Stimulated activated CD4-positive, alpha-beta T cell treated with anti-CD3 and anti-CD28 coated beads, Interleukin-1b, Interleukin-23, amount 100 ng/mL, for 1 hour (primary cell): ENCODE measurements at places on chromosomes 5 and 9.

- DNase-seq = no peak
Measured at GRCh38 chr9:76658510-76659231, 105.6 kb upstream of the PCA3 start.

GRCh38 chr5:98656796-98657195, 116.7 kb upstream of the RGMB start:
- DNase-seq = no peak

DNA sequence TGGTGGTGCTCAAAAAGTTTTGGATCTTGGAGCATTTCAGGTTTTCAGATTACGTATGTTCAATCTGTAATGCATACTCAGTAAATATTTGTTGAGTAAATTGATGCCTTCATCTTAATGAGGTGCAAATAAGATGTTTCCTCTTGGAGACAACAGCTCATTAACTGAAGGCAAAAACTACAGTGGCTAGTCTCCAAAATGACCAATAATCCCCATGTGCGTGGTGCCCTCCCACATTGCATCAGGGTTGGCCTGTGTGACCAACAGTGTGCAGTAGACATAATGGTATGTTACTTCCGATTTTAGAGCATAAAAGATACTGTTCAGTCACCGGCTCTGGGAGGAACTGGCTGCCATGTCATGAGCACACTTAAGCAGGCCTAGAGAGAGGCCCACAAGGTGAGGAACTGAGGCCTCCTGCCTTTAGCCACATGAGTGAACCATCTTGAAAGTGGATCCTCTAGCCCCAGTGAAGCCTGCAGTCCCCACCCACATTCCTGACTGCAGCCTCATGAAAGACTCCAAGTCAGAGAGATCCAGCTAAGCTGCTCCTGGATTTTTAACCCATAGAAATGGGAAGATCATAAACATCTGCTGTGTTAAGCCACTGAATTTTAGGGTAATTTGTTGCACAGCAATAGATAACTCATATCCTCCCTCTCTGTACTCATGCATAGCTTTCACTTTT, 55.7 kb downstream of the LIFR start:
- no peak for DNase-seq

- no peak for DNase-seq
Measured at GRCh38 chr9:130829762-130830161, 5.3 kb upstream of the ABL1 start.

DNA sequence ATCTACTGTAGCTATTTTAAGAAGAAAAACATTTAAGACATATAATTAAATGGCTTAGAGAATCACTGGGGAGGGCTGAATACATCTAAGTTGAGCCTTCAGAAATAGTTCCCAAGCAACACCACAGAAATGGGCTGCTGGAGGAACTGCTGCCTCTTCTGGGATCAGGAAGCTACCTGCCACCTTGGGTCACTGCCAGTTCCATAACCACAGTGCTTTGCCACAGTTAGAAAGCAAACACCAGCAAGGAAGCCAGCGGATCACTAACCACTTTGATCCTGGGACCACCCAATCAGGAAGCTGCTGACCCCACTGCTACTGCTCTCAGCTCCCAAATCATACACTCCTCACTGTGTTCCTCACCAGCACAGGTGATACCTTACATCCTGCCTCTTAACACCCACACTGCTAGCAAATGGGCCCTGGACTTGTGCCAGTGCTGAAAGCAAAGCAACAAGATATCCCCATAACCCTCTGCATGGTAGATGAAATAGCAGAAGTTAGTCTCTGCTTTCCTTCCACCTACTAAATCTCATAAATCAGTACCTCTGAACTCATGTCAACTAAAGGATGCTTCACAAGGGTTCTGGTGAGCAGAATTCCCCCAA, 346.9 kb downstream of the DEPDC1B start:
- DNase-seq = no peak

DNA sequence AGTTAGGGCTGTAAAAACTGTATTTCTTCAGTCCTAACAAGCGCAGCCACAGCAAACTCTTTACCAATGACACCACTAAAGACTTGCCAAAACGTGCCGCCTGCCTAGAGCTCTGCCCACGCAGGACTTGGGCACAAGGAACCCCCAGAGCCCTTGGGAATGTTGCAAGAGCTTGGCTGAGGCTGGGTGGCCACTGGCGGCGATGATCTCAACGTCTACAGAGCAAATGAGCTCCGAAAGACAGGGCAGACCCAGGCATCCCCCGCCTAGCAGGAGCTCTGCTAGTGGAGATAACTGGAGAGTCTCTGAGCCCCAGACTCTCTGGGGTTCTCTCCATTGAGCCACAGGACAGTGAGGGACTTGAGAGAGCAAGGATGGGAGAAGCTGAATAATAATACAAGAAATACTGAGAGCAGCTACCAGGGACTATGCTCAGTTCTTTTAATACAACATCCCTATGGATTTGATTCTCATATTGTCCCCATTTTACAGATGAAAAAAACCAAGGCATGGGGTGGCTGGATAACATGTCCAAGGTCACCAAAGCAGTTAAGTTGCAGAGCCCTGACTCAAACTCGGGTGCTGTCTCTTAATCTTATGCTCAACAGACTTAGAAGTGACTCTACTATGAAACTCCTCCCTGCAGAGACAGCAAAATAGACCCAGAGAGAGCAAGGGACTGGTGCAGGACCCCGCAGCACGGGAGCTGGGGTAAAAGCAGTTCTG, 32.5 kb downstream of the SHB start:
- DNase-seq = no peak

- DNase-seq = no peak
Measured at GRCh38 chr9:81532251-81532650, 157.1 kb downstream of the TLE1 start.

GRCh38 chr5:124157320-124157719, 589.1 kb downstream of the ZNF608 start:
- DNase-seq = no peak

GRCh38 chr5:167643631-167644280, 647.7 kb upstream of the WWC1 start:
- DNase-seq = no peak

DNA sequence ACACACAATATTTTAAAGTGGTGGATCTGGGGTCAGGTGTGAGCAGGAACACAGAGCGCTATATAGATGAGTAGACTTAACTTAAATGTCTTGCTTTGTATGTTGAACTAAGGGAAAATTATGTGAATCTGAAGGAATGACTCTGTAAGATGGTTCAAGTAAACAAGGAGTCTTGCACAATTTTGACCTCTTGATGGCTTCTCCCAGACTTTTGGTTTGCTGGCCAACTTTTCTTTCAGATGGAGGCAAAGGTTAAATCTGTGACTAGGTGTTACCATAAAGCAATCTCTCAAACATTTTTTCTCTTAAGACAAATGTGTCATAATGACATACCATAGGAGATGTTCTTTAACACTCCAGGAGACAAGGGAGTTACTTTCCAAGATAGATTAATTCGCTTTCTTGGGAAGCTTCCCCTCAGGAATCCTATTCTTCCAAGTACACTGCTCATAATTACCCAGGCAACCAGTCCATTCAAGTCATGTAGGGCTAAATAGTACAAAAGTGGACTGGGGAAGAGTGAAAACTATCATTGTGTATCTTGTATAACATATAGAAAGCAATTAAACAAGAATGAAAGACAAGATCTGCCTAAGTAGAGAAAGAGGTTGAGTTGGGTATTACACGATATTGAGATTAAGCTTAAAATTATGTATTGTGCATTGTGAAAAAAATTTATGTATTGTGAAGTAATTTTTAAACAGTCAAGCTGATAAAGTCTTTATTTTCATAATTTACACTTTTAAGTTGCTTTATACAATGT, 60.3 kb upstream of the SLC27A6 start:
- no peak for DNase-seq

DNA sequence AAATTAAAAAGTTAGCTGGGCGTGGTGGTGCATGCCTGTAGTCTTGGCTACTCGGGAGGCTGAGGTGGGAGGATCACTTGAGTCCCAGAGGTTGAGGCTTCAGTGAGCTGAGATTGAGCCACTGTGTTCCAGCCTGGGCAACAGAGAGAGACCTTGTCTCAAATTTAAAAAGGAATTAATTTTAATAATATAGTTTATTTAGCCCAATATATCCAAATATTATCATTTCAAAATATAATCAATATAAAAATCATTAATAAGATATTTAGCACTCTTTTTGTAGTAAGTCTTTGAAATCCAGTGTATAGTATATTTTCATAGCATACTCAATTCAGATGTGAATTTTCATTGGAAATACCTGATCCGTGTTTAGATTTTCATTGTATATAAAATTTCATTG, 43.2 kb upstream of the ORM1 start:
- DNase-seq = no peak

- DNase-seq = no peak
Measured at GRCh38 chr5:55699041-55699688, 13.0 kb downstream of the SLC38A9 start.

DNA sequence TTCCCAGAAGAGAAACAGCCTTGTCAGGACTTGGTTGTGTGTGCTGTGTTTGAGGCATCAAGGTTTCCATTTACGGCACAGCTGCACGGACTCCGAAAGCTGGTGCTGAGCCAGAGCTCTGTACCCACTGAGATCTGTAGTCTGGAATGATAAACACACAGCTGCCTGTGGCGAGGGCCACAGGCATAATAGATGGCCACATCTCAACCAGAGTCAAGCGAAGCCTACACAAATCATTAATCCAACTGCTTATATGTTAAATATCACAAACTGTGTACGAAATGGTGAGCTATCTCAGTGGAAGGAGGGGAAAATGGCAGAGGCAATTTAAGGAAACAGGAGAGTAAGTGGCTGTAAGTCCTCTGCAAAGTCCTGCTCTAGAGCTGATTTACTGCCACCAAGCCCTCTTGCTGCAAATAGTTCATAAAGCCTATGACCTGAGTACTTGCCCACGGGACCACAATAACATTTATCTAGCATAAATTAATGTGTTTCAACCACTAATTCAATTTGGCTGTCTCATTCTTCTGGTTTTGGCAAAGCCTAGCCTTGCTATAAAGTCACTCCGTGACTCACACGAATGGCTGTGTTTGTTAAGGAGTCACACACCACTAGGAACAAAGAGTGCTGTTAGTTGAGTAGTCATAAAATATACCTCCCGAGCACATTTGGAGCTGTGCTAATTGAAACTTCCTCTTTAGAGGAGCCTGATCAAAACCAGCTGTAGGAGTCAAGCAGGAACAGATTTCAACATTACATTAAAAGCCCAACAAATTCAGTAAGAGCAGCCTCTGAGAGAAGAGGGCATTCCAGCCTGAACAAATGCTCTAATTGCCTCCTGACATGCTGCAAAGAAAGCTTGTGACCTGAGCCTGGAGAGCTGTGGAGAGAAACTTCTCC, 738.6 kb upstream of the ZNF608 start:
- no peak for DNase-seq

DNA sequence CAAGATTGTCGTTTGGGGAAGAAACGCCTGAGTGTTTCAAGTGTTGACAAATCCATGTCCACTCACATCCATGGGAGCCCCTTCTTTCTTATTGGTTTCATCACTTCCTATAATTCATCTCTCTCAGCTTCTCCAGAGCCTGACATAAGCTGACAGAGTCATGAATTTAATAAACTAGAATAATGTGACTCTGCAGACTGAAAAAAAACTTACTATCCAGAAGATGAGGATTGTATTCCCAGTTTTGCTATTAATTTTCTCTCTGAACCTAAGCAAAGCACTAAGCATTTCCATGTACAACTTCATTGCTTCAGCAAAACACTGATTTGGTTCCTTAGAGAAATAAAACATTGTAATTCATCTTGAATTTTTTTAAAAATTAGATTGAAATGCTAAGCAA, 691.8 kb downstream of the MTRR start:
- DNase-seq = no peak

DNA sequence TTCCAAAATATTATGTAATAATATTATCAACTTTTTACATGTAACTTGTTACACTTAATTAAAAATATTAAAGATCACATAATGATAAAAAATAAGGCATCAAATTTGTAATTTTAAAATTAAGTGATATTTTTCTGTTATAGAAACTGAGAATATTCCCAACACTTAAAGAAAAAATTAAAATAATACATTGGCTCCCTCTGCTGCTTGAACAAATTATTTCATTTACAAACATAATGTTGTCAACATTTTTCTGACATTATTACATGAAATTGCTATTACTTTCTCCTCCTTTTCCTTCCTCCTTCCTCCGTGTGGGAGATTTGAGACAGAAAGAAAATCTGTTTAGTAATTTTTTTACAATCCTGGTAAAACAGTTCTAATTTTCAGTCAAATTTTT, 42.3 kb downstream of the RNF180 start:
- no peak for DNase-seq

DNA sequence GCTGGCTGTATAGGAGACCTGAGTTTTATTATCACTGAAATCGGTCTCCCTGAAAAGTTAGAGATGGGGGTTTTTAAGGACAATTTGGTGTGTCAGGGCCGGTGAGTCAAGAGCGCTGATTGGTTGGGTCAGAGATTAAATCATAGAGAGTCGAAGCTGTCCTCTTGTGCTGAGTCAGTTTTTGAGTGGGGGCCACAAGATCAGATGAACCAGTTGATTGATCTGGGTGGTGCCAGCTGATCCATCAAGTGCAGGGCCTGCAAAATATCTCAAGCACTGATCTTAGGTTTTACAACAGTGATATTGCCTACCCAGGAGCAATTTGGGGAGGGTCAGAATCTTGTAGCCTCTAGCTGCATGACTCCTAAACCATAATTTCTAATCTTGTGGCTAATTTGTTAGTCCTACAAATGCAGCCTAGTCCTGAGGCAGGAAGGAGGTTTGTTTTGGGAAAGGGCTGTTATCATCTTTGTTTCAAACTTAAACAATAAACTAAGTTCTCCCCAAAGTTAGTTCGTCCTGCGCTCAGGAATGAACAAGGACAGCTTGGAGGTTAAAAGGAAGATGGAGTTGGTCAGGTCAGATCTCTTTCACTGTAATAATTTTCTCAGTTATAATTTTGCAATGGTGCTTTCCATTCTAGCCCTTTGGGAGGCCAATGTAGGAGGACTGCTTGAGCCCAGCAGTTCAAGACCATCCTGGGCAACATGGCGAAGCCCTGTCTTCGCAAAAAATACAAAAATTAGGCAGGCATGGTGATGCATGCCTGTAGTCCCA, 31.6 kb upstream of the RFK start:
- DNase-seq = no peak
